ENCODE measurements at places on chromosomes 2 and 18.

- no peak for DNase-seq
These were observed 181.2 kb downstream of the NR4A2 start for GRCh38 chr2:156151351-156151750.

DNA sequence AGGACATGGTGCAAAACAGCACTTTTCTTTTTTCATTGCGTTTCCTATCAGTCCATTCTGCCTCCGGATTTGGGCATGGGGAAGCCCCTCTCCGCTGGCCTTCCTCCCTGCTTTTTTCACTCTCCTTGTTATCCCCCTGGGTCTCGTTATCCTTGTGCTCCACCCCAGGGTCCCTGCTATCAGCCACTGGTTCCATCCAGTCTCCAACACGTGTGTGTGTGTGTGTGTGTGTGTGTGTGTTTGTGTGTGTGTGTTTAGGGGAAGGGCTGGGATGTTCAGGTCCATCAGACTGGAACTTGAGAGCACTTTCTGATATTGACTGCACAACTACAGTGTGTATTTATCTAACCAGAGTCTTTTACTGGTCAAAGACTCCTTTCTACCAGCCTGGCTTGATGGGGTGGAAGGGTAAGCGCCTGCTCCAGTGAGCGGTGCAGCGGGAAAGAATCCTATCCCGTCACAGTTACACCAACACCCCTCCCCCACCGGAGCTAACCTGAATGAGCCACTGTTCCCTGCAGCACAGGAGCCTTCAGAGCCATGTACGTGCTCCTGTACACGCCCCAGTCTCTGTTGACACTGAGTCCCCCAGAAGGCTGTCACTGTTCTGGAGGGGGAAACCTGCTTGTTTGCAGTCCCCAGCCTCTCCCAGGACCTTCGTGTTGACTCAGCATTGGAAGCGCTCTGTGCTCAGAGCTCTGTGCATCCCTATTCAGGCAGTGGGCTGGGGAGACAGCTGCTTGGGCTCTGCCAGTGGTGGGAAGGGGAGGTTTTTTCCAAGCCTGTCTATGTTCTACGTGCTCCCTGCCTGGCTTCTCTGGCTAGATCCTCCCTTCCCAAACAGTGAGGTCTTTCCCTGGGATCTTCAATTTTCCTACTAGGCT lies 4.6 kb downstream of the INHA start:
- DNase-seq = peak; percentile 56

DNA sequence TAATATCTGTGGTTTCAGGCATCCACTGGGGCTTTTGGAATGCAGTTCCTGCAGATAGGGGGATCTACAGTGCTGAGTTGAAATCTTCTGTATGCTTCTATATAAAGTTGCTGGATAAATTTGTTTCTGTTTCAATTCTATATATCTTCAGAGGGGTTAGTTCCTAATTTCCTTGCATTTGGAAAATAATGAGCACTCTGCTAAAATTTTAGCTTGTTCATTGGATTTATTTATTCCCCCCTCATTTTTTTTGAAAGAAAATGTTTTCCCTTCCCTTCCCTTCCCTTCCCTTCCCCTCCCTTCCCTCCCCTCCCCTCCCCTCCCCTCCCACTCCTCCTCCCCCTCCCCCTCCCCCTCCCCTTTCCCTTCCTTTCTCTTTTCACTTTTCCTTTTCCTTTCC lies 212.3 kb downstream of the GPD2 start:
- DNase-seq = no peak

GRCh38 chr2:15189216-15189615 lies 371.9 kb downstream of the NBAS start:
- DNase-seq = no peak

DNA sequence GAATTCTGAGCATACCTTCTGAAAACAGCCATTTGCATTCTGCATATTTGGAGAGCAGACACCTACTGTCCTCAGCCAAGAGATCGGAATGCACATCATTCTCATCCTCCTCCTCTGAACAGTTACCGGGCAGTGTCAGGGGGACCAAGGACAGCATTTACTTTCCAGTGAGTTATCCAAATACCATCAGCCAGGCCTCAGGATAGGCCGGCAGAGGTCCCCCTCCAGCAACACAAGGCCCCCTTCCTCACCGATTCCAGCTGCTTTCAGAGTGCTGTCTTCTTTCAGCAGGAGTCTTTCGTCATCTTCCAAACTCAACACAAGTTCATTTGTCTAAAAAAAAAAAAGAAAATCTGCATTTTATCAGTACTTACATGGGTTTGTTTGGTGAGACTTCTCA lies 55.3 kb downstream of the C2orf76 start:
- no peak for DNase-seq

DNA sequence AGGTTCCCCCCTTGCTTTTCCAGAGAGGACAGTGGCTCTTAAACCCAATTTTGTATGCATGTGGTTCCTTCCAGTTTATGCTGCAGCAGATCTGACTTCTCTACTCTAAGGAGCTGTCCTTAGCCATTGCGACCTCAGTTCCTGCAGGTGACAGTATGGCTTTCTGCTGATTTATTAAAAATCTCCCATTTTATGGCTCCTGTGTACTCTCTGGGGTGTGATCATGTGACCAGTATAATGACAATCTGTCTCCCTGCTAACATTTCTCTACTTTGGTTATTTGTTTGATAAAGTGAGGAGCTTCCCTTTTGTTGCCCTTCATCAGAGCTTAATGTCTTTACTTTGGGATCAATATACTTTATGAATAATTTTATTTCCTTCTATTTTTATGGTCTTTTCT lies 148.7 kb upstream of the VRK2 start:
- no peak for DNase-seq

DNA sequence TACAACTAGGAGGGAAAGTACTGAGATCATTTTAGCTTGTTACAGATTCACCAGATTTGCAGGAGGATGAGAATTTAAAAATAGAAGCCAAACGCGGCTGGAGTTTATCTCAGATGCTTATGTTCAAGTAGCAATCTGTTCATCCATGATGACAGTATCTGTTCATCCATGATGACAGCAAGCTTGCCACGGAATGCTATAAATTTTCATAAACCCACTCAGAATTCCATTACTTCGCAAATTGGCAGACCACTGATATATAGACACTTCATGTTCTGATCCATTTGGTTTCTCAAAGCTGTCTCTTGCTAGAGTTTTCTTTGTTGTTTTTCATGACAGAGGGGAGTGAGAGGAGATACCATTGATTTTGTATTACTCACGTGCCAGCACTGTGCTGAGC lies 84.2 kb downstream of the GAREM1 start:
- DNase-seq = peak; percentile 19

DNA sequence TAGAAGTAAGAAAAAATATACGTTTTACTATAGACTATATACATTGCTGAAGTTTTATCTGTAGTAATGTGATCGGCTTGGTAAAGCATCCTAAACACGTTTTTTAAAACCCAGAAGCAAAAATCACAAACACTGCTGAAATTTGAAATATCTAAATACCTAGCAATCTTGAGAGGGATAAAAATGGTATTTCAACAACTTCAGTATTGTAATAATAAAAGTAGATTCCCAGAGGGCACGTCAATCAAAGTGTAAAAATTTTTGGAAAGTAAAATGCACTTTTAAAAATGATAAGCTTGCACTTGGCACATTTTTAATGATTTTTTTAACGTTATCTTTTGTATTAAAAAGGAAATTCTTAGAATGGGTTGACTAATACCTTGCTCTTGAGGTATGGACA lies 1.6 kb downstream of the ZC3H6 start:
- no peak for DNase-seq

- no peak for DNase-seq
These were observed 89.7 kb downstream of the TMEM247 start for GRCh38 chr2:46569061-46569560.
